ENCODE measurements at places on chromosomes 1 and 21.

GRCh38 chr1:182888736-182889531 lies 49.8 kb downstream of the DHX9 start:
- DNase-seq: no peak

DNA sequence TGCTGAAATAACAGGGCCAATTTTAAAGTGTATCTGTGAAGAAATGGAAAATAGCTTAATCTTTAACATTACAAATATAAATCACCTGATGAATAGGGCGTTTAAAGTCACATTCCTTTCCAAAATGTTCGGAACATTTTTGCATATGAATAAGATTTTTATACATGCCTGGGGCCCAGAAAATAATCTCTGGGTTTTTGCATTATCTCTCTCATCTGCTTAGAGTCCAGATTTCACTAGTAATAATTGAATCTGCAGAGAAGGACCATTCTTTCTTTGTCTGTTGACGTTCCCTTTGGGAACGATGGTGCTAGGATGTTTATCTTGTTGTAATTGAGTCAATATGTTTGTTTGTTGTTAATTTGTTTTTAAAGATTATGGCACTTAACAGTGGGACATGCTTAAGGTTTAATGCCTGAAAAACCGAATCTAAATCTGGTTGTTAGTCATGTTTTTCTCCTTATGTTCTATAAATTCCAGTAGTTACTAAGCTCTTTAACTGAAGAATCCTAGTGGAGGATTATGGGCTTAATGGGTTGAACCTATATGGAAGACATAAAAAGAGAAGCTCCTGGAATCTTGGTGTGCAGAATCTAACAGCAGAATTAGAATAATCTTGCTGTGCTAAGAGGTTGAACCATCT lies 140.6 kb downstream of the VPS13D start:
- peak; percentile 96 for DNase-seq

- DNase-seq: no peak
Measured at GRCh38 chr1:207848234-207848633, 62.7 kb downstream of the CD34 start.

DNA sequence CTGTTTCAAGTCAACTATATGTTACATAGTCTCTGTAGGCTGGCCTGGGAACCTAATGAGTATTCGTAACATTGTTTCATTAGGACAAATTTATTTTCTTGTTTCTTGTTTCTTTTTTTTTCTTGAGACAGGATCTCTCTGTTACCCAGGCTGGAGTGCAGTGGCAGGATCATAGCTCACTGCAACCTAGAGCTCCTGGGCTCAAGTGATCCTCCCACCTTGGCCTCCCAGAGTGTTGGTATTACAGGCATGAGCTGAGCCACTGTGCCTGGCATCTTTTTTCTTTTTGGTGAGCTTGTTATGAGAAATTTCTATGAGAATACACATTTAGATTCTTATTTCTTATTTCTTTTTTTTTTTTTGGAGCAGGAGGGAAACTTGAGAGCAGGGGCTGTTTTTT lies 6.8 kb downstream of the CENPS start:
- DNase-seq: no peak

GRCh38 chr1:240567066-240567465 lies 44.9 kb downstream of the GREM2 start:
- no peak for DNase-seq

DNA sequence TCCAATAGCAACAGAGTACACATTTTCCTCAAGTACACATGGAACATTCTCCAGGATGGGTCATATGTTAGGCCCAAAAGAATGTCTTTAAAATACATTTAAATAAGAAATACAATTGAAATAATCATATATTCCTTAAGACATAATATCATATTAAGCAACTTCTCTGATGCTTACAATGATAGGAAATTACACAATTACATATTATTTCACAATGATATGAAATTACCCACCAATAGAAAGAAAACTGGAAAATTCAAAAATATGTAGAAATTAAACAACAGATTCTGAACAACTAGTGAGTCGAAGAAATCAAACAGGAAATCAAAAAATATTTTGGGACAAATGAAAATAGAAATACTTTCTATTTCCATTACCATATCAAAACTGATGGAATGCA lies 45.6 kb downstream of the FLVCR1 start:
- DNase-seq: no peak

DNA sequence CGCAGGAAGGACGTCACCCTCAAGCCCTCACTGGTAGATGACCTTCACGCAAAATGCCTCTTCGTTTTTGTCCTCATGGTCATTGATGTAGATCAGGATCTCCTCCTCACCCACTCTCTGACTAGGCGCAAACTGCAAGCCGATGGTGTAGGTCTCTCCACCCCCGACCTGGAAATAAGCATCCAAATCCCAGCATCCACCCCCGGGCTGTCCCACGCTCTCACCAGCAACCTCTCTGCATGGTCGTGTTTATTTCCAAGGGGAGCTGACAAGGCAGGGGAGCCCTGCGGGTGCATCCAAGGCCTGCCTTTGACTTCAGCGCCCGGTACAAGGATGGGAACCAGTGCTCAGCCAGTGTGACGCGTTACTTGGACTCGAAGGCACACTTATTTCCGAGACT lies 129.0 kb downstream of the NPHP4 start:
- no peak for DNase-seq

DNA sequence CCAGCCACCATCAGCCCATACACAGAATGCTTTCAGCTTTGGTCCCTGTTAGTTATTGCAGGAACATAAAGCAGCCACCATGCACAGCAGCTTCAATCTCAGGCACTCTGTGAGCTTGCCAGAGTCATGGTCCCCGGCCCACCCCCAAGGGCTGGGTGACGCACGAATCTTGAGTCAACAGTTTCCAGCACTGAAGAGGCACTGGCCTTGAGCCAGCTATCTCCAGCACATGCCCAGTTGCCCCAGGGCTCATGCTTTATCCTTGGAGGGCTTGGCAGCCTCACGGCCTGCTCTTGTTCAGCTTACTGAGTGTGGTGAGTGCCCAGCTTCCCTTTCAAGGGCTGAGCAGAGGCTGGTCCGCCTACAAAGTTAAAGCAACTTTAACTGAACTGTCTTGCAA lies 200.7 kb upstream of the RAB4A start:
- DNase-seq: no peak

- DNase-seq: no peak
Measured at GRCh38 chr1:196063952-196064351, 544.3 kb downstream of the KCNT2 start.

GRCh38 chr1:51175278-51175677 lies 60.8 kb upstream of the RNF11 start:
- no peak for DNase-seq

DNA sequence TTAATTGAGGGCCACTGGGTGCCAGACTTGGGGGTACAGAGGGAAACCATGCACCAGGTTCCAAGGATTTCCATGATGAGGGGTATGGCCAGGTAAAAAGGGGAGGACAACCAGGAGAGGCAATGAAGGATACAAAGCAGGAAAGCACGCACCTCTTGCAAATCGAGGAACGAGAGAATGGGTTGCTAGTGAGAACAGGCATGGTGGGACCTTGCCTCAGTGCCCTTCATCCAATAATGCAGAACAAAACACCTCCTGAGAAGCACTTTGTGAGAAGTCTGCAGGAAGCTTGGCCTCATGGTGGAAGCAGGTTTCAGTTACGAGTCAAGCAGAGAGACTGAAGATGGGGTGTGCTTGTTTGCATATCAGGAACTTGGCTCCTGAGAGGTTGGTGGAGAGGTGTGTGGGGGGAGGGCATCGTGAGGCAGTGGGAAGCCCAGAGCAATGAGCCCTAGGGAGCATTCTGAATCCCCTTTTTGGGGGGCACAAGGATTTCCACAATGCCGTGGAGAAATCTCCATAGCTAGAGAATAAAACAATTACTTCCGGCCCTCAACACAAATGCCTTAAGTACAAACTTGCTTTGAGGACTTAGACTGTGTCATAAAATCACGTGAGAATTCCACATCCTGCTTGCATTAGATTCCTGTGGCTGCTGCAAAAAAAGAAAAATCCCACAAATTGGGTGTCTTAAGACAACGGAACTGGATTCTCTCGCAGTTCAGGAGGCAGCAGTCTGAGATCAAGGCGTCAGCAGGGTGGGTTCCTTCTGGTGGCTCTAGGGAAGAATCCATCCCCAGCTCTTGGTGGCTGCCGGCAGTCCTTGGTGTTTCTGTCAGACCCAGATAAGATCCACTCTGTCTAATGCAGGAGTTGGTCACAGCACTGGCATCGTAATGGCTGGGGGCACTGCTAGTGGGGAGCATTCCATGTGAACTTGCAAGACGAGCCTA lies 54.9 kb upstream of the BACE2 start:
- no peak for DNase-seq

DNA sequence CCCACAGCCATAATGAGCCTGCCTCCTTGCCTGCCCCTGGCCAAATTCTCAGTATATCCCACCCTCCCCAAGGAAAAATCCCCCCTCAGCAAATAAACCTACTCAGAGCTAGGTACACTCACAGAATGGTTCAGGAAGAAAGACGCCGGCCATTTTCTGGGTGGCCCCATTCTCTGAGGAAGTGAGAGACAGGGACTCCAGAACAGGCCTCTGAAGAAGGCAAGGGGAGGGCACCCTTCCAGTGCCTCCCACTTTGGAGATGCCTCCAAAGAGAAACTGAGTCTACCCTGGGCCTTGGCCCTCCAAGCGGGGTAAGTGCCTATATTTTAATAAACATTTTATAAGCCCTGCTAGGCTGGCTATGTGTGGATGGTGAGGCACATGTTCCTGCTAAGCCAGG lies 2.3 kb downstream of the PACC1 start:
- DNase-seq: no peak

DNA sequence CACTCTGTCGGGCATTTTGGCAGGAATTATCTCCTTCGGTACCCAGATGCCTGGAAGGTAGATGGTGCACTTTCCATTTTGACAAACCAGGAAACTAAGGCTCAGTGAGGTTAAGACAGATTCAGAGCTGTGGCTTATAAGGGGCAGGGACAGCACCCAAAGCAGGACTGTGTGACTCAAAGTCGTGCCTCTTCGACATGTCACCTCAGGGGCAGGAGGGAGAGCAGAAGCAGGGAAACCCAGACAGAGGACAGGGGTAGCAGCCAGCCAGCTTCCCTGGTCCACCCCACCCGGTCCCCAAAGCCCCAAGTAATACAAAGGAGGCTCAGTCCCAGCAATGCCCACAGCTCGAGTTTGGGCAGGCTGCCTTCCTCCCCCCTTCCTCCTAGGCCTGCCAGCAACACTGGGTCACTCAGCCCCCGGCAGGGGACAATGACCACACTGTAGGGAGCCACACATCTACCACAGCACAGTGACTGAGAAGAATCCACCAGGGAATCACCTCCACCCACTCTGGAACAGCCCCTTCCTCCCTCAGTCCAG lies 2.5 kb downstream of the RHOC start:
- DNase-seq: no peak

DNA sequence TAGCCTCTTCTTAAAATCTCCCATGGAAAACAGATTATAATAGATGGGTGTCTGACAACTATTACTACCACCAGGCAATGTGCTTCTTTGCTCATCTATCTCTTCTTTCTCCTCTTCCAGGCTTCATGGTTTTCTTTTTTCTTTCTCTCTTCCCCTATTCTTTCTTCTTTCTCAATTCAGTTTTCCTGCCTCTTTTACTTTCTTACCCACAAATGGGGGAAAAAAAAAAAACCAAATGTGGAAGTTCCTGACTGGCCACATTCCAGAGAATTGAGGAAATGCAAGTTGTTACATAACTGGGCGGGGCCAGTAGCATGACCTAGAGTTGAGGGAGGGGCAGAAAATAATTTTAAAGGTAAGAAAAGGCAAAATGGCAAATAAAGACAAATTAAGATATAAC lies 10.9 kb upstream of the SMG7 start:
- no peak for DNase-seq

DNA sequence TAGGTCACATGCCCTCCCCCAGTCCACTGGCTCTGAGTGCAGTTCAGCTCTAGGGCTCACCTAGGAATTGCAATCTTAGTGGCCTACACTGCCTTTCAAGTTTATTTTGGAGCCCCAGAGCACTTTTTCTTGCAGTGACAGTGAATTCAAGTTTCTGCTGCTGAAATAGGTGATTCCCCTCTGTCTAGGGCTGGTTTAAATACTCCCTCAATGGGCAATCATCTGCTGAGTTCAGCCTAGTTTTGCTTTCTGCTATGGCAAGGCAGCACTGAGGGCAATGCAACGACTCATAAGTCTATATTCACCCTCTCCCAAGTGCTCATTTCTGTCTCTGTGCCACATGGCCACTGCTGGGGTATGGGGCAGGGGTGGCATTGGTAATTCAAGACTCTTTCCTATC lies 472.6 kb upstream of the RGS18 start:
- no peak for DNase-seq

- DNase-seq: no peak
Measured at GRCh38 chr1:7373876-7374562, 397.1 kb upstream of the VAMP3 start.

DNA sequence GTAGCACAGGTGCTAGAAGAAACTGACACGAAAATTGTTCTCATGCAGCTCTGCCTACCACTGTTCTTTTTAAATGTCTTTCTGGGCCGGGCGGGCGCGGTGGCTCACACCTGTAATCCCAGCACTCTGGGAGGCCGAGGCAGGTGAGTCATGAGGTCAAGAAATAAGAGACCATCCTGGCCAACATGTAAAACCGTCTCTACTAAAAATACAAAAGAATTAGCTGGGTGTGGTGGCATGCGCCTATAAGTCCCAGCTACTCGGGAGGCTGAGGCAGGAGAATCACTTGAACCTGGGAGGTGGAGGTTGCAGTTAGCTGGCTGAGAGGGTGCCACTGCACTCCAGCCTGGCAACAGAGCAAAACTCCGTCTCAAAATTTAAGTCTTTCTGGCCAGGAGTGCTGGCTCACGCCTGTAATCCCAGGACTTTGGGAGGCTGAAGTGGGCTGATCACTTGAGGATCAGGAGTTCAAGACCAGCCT lies 947 bp upstream of the RIT1 start:
- DNase-seq: no peak

DNA sequence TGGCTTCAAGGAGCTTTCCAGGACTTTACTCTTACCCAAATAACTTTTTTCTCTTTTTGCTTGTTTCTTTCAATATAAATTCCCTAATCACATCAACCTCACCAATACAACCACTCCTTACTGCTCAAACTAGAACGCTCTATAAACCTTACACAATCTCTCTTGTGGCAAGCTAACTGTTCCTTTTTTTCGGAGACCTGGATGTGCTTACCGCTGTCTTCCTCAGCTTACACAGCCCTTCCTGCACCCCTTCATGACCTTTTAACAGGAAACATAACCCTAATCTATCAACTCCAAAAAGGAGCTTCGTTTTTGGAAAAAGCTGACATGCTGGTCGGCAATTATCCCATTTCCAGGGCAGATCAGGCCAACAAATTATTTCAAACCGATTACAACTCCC lies 24.1 kb upstream of the SLC2A5 start:
- DNase-seq: no peak

DNA sequence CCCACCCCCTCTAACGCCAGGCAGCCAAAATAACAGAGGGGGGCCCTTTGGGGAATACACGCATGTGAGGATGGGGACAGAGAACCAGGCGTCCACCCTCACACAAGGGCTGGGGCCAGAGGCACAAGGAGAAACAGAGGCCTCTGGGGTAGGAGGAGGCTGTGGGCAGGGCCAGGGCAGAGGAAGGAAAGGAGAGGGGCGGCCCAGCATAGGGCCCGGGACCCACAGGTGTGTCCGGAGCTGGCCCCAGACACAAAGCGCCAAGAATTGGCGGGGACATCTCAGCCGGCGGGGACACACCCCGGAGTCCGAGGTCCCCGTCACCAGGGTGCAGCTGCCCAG lies 6.7 kb downstream of the PLEKHG5 start:
- DNase-seq: no peak

Measured in HAP-1 (cell line).